Adrenal gland (tissue), 19 donors: ENCODE measurements at places on chromosomes 7 and 10. TPM values are rescaled to one million over a fixed set of nuclear protein-coding genes. Genes with fewer than 3 reads are reported as not detected.
A peak's percentile ranks its signal among the peaks of the same experiment; 100 is the strongest.

DNA sequence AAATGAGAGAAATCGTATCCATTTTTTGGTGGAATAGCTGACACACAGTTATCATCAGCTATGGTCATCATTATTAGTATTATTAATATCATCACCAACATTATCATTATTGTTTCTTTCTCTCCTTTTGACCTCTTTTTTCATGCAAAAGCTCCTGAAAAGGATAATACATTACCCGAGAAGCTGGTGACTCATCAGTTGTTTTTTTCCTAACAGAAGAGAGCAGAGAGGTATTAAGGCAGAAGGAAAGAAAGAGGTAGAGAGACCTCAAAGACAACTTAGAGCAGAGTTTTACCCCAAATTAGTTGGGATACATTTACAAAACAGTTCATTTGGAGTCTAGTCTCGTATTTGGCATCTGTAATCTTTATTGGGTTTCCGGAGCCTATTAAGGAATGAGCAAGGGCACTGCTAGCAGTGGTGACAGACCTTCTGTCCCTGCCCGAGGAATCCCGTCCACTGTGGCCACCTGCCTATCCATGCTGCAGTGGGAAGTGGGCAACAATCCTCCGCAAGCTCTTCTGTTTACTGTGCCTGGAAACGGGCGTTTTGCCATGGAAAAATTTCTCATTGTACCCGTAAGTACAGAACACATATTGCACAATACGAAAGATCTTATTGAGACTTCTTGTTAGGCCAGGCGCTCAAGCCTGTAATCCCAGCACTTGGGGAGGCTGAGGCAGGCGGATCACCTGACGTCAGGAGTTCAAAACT lies 170.0 kb upstream of the MKLN1 start:
- no peaks in the 10 kb centered on the region for H3K27me3 ChIP-seq
- H3K4me1 ChIP-seq: peaks cover 17% of the 10 kb centered on the region
- peak; percentile 87 for DNase-seq
- H3K4me3 ChIP-seq: no peak overlapping the region
- H3K27ac ChIP-seq: peak overlapping the region; percentile 85

DNA sequence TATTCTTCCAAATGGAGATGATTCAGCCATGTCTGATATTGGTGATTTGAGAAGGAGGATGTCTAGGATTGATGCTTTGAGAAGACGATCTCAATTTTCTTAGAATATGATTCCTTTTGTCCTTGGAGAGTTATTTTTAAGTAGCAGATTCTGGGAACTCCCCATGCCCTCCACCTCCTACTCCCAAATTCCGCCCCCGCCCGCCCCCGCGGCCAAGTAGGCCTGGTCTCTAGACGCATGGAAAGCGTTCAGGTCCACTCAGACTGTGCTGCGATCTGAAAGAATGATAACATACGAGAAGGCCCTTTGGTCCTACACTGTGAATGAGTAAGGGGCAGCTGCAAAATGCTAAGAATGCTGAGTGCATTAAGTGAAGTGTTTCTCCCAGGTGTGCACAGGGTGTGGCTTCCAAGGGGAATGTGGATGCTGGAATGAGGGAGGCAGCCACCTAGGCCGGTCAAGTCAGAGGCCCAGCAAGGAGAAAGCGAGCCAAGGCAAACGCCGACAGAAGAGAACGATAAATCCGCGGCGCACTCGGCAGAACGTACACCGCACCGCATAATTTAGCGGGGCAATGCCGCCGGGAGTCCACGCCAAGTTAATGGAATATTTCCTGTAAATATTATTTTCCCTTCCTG lies 142.3 kb downstream of the PRPF18 start:
- no peak for DNase-seq
- no peak overlapping the region for H3K27ac ChIP-seq
- H3K27me3 ChIP-seq: no peaks in the 10 kb centered on the region
- no peak overlapping the region for H3K4me3 ChIP-seq

DNA sequence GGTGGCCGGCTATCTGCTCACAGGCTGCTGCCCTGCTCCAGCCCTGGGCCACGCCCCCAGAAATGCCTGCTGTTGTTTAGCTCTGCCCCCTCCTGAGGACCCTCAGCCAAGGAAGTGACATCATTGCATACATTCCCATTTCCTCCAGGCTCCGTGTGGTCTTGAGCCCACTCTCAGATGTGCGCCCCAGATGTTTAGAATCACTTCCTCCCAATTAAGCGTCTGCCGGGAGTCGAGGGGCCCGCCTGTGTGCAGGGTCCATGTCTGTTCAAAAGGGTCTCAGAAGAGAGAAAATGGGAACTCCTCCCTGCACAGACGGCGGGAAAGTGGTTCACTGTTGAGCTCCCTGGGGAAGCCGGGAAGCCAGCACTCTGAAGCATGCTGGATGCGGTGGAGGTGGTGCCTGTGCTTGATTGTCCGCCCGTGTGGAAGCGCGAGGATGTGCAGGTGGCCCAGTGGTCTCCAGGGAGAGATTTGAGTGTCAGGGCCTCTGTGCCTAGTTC lies 116.9 kb upstream of the PPIF start:
- H3K27me3 ChIP-seq: no peaks in the 10 kb centered on the region
- H3K4me3 ChIP-seq: no peak overlapping the region
- no peak overlapping the region for H3K27ac ChIP-seq
- H3K36me3 ChIP-seq: no peaks in the 10 kb centered on the region
- H3K4me1 ChIP-seq: no peaks in the 10 kb centered on the region

TLL2 gene
- total RNA-seq: not detected

GSDME gene
- total RNA-seq: 8.0 TPM

MEST gene
- total RNA-seq: 155 TPM

ZKSCAN1 gene
- 95.6 TPM for total RNA-seq
